Coronary artery (tissue), 2 donors: ENCODE measurements at places on chromosomes 2 and 18.
A peak's percentile ranks its signal among the peaks of the same experiment; 100 is the strongest.

DNA sequence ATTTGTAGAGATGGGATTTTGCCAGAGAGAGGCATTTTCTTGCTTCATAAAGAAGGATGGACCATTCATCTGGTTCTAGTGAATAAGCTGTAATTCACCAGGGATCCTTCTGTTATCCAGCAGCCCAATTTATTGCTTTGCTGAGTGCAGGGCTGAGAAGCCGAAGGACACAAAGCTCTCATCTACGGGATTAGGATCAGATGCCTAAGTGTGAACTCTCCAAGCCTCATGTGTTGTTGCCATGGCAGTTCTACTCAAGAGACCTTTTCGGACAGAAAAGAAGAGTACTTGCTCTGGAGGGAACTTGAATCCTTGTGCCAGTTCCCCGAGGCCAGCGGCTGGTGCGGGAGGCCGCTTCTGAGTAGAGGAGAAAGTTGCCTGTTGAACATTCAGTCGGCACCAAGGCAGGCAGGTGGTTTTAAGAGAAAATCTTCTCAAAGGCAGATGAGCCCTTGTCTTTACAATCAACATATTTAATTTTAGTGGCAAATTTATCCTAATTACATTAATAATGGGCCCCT lies 38.4 kb upstream of the MBP start:
- no peak for DNase-seq

- no peak for DNase-seq
Measured at GRCh38 chr2:88599527-88599926, 27.7 kb downstream of the EIF2AK3 start.

DNA sequence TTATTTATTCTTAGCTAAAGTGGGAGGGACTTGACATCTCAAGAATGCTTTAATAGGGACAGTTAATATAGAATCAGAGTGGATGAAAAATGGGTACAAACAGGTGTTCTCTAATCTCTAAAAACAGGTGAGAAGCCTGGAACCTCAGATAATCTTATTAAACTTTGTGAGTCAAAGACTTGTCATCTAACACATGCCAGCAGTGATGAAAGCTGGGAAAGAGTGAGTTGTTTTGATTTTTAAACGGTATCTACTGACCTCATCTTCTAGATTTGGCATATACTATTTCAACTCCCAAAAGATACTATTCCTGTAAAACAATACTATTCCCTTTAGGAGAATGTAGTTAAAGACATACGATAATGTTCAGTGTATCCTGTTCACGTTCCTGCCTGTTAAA lies 103.4 kb downstream of the CCDC141 start:
- no peak for DNase-seq

DNA sequence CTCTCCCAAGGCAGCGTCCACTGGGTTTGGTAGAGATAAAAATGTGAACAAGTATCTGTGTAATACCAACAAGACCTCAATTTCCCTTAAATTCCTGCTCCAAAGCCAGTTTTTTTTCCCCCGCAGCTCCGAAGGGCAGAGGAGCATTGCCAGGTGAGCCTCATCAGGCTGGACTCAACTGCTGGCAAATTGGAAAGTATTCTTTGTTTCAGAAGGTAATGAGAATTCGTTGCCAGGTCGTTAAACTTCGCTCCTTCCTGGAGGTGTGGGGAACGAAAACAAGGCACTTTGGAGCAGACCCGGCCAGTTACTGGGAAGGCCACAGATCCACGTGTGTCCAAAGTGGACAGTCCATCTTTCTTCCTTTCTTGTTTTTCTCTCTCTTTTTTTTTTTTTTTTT lies 30.4 kb upstream of the ASB18 start:
- DNase-seq: peak; percentile 41

DNA sequence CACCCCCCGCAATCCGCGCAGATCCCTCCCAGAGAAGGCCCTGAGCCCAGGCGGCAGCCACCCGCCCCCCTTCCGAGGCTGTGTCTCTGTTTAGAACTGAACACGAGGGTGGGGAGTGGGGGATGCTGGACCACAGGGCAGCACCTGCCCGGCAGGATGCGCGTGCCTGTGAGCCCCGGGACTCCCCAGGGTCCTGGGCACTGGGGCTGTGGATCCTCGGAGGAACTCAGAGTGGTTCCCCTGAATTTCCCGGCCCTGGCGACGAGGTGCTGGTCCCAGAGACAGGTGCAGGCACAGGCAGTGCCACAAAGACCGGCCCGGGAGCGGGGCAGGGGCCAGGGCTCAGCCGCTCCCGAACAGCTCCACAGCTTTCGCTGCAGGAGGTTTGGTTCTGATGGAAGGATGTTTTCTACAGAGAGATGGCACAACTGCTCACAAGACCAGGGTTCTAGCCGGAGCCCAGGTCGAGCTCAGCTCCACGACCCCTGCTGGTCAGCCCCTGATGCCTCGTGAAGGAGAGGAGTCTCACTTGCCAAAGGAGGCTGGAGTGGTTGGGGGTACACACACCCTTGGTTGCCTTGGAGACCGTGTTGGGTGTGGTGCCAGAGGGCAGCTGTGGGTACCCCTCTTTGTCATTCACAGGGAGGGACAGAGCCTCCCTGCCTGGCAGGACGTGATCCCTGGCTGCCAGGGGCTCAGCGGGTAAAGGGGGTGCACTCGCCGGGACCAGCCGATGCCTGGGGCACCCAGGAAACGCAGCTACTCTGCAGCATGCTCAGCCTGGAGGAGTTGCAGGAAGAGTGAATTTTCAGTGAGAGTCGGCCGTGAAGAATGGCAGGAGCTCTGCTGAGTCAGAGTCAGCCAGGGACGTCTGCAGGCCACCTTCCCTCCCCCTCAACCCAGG lies 4.4 kb upstream of the NEU4 start:
- DNase-seq: peak; percentile 68

GRCh38 chr2:17579605-17580318 lies 39.3 kb downstream of the VSNL1 start:
- no peak for DNase-seq

- DNase-seq: no peak
Measured at GRCh38 chr2:24652265-24653182, 140.7 kb downstream of the PTRHD1 start.
